Hematopoietic multipotent progenitor cell treated with erythropoietin and hydrocortisone succinate and interleukin-3 and kit ligand, for 17 days (in vitro differentiated cells): ENCODE measurements at places on chromosomes 1 and 21.

GRCh38 chr1:113811888-113812660, at the start of gene RSBN1:
Gene RSBN1, minus strand, starts transcription at chr1:113812476. Its CDS starts 64 bp downstream, at chr1:113812412.
- DNase-seq: peak; percentile 97

DNA sequence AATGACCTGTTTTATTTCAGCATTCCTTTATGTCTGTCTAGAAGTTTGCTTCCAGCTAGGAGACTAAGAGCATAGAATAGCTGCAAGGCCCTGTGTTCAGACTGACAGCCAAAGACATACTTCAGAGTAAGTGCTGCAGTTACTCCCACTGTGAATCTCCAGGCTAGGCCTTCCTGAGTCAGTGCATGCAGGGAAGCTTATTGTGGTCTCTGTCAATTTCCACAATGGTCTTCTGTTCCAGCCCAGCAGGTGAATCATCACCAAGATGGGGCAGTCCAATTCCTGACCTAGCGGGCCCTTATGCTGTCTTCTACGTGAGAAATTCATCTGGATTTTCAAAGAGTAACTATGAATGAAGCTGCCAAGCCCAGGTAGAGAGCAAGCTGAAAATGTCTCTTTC, 146.3 kb upstream of the C8B start:
- no peak for DNase-seq

DNA sequence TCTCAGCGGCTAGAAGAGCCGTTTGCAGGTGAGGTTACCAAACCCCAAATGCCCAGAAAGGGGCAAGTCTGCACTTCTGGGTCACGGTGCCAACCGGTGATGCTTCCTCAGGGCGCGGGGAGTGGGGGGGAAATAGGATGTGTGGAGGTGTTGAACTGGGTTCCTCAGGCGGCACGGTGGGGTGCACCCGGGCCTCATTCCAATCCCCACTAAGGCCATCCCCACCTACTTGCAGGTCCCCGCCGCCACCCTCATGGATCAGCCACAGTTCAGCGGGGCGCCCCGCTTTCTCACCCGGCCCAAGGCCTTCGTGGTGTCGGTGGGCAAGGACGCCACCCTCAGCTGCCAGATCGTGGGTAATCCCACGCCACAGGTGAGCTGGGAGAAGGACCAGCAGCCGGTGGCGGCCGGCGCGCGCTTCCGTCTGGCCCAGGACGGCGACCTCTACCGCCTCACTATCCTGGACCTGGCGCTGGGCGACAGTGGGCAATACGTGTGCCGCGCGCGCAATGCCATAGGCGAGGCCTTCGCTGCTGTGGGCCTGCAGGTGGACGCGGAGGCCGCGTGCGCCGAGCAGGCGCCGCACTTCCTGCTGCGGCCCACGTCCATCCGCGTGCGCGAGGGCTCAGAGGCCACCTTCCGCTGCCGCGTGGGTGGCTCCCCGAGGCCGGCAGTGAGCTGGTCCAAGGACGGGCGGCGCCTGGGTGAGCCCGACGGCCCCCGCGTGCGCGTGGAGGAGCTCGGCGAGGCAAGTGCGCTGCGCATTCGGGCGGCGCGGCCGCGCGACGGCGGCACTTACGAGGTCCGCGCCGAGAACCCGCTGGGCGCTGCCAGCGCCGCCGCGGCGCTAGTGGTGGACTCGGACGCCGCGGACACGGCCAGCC, 3.9 kb downstream of the OBSCN start:
- no peak for DNase-seq

- DNase-seq: no peak
Observed at GRCh38 chr1:70364439-70364838, 9.9 kb upstream of the ANKRD13C start.
